Karpas-422 (cell line): ENCODE measurements at places on chromosomes 7 and 10. TPM values are rescaled to one million over a fixed set of nuclear protein-coding genes. Genes with fewer than 3 reads are reported as not detected.

GRCh38 chr7:93509303-93509702 is 65.2 kb downstream of the CALCR start:
- no peak for DNase-seq

DNA sequence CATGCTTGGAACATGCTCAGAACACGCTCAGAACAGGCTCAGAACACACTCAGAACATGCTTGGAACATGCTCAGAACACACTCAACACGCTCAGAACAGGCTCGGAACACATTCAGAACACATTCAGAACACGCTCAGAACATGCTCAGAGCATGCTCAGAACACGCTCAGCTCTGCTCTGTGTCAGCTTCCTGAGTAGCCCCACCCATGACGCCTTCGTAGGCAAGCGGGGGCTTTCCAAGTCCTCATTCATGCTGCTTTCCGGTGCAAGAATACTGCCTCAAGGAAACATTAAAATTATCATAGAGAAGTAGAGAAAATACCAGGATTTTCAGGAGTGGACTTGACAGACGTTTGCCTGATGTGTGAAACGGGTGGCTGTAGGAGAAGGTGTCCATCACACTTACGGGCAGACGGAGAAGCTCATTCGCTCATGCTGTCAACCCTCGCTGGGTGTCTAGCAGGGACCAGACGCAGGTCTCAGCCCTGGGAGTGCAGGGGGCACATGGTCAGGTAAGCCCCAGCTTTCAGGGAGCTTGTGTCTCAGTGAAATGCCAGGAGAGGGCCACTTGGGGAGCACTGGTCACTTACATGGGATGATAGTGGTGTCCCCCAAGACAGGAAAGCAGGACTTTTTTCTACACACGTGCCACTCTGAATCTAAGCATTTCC is 24.7 kb downstream of the EN2 start:
- DNase-seq, result no peak

DNA sequence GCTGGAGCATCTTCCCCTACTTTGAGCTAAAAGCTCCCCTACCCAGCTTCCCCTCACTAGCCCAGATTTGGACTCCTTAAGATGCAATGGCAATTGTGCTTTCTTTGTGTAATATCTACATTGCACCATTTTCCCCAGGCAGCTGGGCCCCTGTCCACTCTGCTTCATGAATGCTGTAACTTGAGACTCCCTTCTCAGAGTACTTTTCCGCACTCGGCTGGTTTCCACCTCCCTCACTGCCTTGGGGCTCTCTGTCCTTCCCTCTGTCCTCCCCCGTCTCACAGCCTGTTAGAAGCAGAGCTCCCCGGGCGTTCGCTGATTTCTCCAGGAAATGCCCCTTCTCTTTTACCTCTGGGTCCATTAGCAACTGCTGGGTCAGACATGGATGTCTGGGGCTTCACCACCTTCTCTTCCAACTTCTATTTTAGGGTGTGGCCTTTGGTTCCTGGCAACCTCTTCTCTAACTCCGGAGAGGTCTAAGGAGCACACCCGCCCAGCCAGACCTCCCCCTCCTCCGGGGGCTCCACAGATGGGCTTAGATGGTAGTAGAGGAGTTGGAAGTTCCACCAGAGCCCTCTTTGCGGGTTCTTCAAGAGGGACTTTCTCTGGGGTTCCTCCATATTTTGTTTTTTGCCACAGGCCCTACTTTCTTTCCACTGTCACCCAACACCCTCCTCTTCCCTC is 2.9 kb upstream of the TMEM72 start:
- no peak for DNase-seq

GRCh38 chr10:6796231-6796630 is 216.2 kb upstream of the PRKCQ start:
- no peak for DNase-seq

GRCh38 chr7:67343114-67343513 is 346.5 kb downstream of the TYW1 start:
- no peak for DNase-seq

DNA sequence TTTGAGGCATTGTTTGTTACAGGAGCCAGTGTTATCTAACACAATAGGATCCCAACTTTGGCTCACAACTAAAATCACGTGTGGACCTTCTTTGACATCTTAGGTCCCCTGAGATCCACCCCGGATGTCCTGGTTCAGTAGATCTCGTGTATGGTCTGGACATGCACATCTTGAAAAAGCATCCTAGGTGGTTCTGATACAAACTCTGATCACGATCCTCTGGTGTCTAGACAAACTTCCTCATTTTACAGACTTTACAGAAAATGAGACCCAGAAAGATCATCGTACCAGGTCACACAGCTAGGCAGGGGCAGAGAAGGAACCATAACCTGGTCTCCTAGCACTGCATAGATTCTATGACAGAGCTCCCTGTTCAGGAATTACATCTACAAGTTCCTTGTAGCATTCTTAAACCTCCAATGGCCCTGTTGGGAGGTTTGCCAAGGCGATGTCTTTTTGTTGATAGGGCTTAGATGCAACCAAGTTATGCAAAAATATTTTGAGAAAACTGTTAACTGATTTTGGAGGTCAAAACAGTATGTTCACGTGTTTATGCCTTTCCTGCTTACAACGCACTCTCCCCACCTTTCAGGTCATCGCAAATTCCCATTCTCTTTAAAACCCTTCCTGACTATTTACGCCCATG is 30.8 kb upstream of the CHST15 start:
- no peak for DNase-seq

The ACTL6B gene
- total RNA-seq, result not detected in 2 replicates

The GIMAP5 gene
- not detected in 2 replicates for total RNA-seq

The GIMAP2 gene
- 1.0 and 1.3 TPM in 2 replicates for total RNA-seq

The CADPS2 gene
- total RNA-seq, result not detected in 2 replicates

The GPRIN2 gene
- not detected in 2 replicates for total RNA-seq

The LAMB4 gene
- total RNA-seq, result not detected in 2 replicates

The WIPF3 gene
- not detected in 2 replicates for total RNA-seq

The LIPK gene
- total RNA-seq, result not detected in 2 replicates

The ELFN1 gene
- not detected in 2 replicates for total RNA-seq
